ENCODE measurements at places on chromosomes 13 and 19. TPM values are rescaled to one million over a fixed set of nuclear protein-coding genes. Genes with fewer than 3 reads are reported as not detected.

DMKN gene
- total RNA-seq = 142 TPM

IFNL1 gene
- total RNA-seq = not detected

PRR12 gene
- total RNA-seq = 7.8 TPM

TJP3 gene
- total RNA-seq = 1.0 TPM

APC2 gene
- 0.14 TPM for total RNA-seq

ZNF723 gene
- total RNA-seq = not detected

GARIN5A gene
- total RNA-seq = 0.68 TPM

KLK12 gene
- 0.14 TPM for total RNA-seq

CRB3 gene
- 79.3 TPM for total RNA-seq

KANK3 gene
- 1.7 TPM for total RNA-seq

PRODH2 gene
- total RNA-seq = not detected

ETV2 gene
- not detected for total RNA-seq

KLF5 gene
- 79.6 TPM for total RNA-seq

ZNF813 gene
- total RNA-seq = 8.0 TPM

LILRA1 gene
- total RNA-seq = not detected

ADAT3 gene
- total RNA-seq = 1.4 TPM

TLE2 gene
- total RNA-seq = 0.34 TPM

GAPDHS gene
- not detected for total RNA-seq

NR1H2 gene
- 69.3 TPM for total RNA-seq

RAVER1 gene
- total RNA-seq = 20.2 TPM

ZNF534 gene
- 0.07 TPM for total RNA-seq

ADGRL1 gene
- 13.0 TPM for total RNA-seq

CEACAM16 gene
- not detected for total RNA-seq

NOTCH3 gene
- 251 TPM for total RNA-seq

NANOS3 gene
- total RNA-seq = 0.14 TPM

MYCBP2 gene
- total RNA-seq = 68.4 TPM

PCDH20 gene
- under 0.01 TPM for total RNA-seq

ZNF600 gene
- total RNA-seq = 15.7 TPM

Measured in nasal cavity respiratory epithelium epithelial cell of viscerocranial mucosa (primary cell).